Stomach (tissue), 19 donors: ENCODE measurements at places on chromosomes 11 and 22. TPM values are rescaled to one million over a fixed set of nuclear protein-coding genes. Genes with fewer than 3 reads are reported as not detected.

The ADORA2A gene
- 0.58 TPM for total RNA-seq

DNA sequence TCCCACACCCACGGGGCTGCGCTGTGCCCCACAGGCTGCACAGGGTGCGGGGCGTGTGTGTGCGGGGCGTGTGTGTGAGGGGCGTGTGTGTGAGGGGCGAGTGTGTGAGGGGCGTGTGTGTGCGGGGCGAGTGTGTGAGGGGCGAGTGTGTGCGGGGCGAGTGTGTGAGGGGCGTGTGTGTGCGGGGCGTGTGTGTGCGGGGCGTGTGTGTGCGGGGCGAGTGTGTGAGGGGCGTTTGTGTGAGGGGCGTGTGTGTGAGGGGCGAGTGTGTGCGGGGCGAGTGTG, 86.7 kb downstream of the WNT7B start:
- DNase-seq = no peak

DNA sequence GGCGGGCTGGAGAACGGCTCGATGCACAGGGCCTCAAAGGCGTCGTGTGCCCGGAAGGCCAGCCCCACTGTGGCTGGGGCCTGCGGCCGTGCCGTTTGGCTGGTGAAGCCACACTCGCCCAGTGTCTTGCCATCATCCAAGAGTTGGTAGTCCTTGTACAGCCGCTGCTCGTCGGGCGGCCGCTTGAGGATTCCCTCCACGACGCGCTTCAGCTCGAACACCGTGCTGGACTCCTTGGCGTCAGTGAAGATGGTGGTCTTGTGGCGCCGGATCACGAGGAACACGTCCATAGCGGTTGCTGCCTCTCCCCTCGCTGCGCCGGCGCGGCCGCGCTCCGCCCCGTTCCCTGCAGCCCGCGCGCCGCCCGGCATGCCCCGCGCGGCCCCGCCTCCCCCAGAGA, 30.3 kb upstream of the PRDM10 start:
- DNase-seq = no peak

GRCh38 chr11:57429946-57430345, 3.0 kb upstream of the SLC43A3 start:
- DNase-seq = no peak
